NCI-H510A (cell line): ENCODE measurements at places on chromosomes 2 and 18.

GRCh38 chr18:61662726-61663125, 230.1 kb downstream of the RNF152 start:
- DNase-seq, result no peak

DNA sequence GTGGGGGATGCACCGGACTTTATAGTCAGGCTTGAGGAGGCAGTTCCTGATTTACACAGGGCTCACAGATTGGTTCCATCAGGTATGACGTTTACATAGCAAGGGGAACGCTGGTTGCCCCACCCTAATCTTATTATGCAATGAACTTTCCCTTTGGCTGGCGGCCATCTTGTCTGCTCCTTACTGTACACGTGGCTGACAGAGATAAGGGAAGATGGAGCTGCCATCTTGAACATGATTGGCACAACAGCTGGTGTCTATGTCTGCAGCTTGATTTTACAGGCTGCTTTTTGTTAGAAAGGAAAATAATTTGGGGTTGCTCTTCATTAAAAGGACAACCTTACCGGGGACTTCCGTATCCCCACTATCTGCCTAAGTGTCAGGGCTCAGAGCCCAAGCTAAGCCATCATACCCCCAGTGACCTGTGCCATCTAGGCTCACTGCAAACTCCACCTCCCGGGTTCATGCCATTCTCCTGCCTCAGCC, 33.5 kb upstream of the ATG16L1 start:
- no peak for DNase-seq

DNA sequence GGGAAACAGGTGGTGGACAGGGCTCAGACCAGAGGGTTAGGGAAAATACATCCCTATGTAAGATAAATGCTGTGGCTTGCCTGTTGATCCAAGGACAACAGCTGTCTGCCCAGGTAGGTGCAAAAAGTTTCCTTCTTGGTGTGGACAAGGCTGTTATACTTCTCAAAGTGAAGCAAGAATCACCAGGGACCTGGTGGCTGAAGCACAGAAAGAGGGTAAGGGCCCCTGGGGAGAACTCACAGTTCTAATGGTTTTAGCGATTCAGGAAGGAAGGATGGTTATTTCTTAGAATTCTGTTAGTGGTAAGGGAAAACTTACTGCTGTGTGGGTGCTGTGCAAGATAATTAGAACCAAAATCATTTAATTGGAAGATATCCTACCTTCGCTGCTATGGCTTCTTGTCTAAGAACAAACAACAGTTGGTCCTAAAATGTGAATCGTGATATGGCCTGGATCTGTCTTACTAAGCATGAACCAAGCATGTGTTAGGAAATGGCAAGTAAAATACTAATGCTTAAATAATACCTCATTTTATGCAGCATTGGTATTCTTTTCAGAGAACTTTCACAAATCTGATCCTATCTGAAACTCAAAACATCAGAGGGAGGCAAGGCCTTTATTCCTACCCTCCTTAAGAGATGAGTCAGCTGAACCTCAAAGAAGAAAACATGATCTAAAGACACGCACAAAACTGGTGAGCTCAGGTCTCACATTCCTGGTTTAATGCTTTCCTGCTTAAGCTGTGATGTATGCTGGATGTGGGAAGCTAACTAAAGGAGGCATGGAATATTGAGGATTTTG, 159.2 kb upstream of the THUMPD2 start:
- no peak for DNase-seq

GRCh38 chr2:208999911-209000310, 423.9 kb upstream of the MAP2 start:
- DNase-seq, result no peak

DNA sequence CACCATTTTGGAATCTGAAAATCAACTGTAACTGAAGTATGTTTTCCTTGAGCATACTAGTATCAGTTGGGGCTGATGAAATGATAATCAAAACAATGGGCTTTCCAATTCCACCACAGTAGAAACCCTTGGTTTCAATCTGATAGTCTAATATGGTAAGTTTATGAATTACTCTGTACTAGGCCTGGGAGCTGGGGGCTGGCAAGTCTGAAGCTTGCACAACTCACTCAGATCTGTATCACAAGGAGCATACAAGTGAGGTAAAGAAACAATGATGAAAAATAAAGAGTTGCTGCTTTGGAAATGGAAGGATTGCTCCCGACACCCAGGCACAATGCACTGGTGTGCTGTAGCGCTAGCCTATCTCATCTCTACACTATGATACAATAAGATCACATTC, 19.4 kb downstream of the ZEB2 start:
- no peak for DNase-seq

DNA sequence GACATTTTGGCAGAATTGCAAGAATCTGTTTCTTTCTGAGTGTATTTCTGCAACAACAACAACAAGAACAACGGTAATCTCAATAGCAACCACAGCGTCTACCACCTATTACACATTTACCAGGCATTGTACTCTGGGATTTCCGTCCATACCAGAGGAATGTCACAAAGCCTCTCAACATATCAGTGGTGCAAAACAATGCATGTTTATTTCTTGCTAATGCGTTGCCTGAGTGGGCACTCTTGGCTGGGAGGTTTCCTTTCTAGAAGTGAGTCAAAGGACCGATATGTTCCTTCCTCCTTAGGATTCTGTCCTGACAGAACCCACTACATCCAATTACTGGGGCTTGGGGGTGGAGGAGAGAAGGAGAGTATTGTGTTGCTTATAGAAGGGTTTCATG, 585.6 kb downstream of the TSN start:
- no peak for DNase-seq

DNA sequence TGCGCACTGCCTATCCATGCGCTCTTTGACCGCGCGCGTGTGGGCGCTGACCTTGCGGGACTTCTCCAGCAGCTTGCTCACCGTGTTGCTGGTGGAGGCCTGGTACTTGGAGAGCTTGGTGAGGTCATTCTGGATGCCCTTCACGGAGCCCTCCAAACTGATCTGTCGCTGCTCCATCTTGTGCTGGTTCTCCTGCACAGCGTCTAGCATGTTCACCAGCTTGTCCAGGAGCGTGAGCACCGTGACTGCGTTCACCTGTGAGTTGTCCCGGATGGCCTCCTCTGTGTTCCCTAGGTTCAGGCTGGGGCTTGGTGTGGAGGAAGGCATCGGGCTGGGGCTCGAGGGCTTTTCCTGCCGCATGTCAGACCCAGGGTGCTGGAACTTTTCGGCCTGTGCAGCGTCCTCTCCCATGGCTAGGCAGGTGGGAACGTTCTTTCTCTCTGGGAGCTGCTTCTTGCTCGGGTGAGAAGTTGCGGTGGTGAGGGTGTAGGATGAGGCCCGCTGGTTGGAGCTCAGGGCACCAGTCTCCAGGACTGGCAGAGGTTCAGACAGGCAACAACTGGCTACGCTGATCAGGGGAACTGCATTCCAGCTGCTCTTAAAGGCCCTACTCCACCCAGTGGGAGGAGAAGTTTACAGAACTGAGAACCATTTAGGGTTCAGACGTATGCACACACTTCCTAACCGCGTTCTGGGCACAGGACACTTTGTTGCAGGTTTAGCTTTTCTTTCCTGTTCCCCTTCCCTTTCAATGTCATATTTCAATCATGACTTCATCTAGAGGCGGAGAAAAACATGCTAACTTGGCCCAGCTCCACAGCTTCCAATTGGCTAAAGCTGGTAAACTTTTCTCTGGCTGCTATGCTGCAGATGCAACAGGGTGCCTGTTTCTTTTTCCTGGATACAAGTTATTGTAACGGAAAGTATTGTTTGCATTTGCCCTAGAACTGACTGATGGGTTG, at the start of gene CAVIN2:
Gene CAVIN2 (minus strand): TSS at position 574 of the 962 bp plus-strand sequence. CDS start 163 bp downstream, at position 411.
- no peak for DNase-seq

- DNase-seq, result no peak
Observed at GRCh38 chr2:239518286-239519088, 117.7 kb upstream of the HDAC4 start.

DNA sequence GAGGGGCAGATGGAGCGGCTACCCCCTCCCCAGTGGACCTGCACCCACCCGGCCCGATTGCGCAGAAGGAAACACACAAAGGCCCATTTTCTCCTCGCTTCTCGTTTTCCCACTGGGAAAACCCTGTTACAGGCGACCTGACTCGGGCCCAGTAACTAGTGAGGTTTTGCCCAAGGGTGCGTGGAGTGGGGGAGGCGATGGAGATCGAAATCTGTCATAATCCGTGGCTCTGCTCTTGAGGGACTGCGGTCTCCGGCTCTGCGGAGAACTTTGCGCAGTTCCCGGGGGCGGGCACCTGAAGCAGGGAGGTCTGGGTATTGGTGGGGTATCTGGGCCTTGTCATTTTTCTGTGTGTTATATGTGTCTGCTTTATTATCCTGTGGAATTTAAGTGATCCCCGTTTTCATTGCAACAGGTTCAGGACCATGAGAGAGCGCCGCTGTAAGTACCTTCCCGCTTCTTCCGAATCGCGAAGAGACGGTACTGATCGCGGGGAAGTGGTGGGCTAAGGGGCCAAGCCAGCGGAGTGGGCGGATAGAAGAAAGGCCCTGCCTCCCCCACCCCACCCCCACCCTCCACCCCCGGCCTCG, 4.0 kb upstream of the HOXD4 start:
- DNase-seq, result no peak

DNA sequence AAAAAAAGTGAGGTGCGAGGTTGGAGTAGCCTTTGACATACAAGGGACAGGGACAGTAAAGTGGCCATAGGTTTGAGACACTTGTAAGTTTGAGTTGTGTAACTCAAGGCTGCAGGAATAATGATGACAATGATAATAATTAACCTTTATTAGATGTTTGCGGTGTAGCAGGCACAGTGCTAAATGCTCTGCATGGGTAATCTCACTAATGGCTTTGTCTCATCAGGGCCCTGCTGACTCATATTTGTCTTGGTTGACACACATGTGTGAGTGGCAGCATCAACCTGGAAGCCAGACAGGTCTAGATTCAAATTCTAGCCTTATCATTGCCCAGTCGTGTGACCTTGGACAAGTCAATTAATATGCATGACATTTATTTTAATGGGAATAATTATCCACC, 126.2 kb downstream of the FSHR start:
- DNase-seq, result no peak

- no peak for DNase-seq
Observed at GRCh38 chr2:9087121-9087681, 83.7 kb upstream of the MBOAT2 start.

DNA sequence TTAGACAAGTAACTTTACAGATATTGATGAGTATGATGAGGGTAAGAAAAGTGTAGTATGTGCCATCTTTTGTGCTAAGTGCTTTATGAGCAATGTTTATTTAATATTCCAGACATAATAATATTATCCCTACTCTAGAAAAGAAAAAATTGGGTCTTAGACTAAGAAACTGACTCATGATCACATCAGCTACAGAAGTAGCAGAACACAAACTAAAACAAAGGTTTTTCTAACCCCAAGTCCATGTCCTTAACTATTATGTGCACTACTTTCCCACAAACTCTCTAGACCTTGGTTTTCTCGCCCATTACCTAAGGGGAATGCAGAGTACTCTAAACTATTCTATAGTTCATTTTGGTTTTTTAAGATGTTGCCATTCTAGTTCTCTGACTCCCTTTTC, 64.5 kb downstream of the BAZ2B start:
- DNase-seq, result no peak

- peak; percentile 88 for DNase-seq
Observed at GRCh38 chr18:59141294-59142068, 1.8 kb downstream of the SEC11C start.

- no peak for DNase-seq
Observed at GRCh38 chr2:203195331-203196036, 43.3 kb upstream of the CYP20A1 start.

GRCh38 chr18:24212939-24213338, 74.1 kb downstream of the CABYR start:
- no peak for DNase-seq

DNA sequence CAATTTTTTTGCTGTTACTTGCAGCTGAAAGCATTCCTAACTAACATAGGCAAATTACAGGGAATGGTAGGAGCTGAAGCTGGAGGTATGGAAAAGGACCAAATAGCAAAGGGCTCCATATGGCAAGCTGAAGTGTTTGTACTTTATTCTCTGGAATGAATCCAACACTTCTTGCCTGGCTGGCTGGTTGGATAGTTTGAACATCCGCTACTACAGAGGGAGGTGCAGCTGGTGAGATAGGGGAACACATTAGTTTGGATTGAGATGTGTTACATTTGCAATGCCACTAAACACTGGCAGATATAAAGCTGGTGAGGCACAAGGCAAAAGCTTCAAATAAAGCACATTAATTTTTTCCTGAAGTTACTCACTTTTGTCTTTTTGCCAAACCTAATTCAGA, 291.5 kb downstream of the SP3 start:
- DNase-seq, result no peak

DNA sequence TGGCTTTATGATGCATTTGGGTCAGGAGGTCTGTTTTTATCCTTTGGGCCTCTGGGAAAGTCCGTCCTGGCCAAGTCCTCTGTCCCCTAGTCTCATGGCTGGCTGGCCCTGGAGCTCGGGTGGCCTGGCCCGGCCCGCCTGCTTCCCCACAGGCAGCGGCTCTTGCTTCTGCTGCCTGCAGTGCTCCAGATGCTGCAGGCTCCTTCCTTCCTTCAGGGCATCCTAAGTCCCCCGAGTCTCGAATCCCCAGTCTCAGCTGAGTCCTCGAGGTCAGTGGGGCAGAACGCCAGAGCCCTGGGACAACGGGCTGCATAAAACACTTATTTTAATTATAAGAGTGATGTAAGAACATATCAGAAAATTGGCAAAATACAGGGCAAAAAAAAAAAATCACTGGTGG, 71.2 kb downstream of the HPCAL1 start:
- no peak for DNase-seq

- DNase-seq, result no peak
Observed at GRCh38 chr2:47260971-47261370, 105.9 kb upstream of the STPG4 start.

DNA sequence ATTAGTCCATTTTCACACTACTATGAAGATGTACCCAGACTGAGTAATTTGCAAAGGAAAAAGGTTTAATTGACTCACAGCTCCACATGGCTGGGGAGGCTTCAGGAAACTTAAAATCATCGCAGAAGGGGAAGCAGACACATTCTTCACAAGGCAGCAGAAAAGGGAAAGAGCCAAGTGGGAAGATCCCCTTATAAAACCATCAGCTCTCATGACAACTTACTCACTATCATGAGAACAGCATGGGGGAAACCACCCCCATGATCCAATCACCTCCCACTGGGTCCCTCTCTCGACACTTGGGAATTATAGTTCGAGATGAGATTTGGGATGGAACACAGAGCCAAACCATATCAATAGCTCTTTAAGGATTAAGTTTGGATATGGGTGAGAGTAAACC, 246.1 kb upstream of the CYRIA start:
- no peak for DNase-seq

DNA sequence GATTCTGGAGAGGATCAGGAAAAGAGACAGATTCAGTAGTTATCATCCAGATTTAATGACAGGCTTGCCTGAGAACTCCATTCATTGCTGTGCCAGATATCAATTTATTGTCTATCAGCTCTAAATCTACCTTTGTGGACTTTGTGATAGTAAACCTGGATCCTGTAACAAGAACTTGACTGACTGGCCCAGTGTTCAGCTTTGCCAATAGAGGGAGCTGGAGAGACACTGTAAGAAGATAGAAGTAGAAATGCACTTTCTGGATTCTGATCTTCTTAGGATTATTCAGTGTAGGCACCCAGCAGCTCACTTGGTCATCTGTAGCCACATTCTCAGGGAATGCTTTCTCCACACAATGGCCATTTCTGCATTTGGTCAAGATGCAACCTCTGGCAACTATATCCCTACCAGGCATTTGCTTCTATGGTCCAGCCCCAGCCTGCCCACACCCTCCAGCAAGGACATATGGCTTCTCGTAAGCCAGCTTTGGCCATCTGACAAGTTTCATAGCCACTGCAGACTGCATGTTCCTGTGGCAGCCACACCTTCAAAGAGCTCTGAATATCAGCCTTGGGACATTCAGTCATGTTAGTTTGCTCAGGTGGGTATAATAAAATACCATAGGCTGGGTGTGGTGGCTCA, 6.1 kb upstream of the SERPINB8 start:
- peak; percentile 19 for DNase-seq
